ENCODE measurements at places on chromosomes 12 and 14.

DNA sequence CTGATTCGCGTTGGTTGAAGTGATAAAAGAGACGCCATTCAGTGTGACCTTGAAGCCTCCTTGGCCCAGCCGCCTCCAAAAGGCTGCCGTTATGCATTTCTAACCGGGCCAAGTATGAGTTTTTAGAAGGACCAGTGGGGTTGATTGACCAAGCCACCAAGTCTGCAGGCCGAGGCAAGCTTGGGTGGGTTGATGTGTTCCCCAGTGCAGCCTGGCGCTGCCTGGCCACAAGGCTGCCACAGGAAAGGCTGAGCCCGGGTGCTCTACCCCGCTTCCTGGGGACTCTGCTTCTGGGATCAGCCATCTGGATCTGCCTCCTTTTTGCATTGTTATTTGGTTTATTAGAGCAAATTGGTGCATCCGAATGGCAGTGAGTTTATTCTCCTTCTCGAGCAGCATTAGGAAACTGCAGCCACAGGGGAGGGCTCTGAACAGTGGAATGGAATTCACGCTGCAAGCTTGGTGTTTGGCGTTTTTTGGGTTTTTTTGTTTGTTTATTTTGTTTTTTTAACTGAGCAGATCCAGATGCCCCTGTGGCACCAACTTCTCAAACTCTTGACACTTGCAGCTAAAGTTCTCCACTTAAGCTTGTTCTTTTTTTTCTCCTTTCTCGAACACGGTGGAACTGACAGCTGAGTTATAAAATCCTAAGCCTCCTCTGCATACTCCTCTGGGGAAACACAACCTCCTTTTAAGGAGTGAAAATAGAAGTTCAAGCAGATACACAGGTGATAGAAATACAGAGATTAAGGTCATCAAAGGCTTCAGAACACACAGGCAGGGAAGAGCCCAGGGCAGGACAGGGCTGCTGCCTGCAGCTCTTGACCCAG lies 145.4 kb upstream of the FKBP4 start:
- no peak for DNase-seq

- peak; percentile 95 for DNase-seq
Observed at GRCh38 chr14:65042731-65043372, 56.2 kb downstream of the FNTB start.

DNA sequence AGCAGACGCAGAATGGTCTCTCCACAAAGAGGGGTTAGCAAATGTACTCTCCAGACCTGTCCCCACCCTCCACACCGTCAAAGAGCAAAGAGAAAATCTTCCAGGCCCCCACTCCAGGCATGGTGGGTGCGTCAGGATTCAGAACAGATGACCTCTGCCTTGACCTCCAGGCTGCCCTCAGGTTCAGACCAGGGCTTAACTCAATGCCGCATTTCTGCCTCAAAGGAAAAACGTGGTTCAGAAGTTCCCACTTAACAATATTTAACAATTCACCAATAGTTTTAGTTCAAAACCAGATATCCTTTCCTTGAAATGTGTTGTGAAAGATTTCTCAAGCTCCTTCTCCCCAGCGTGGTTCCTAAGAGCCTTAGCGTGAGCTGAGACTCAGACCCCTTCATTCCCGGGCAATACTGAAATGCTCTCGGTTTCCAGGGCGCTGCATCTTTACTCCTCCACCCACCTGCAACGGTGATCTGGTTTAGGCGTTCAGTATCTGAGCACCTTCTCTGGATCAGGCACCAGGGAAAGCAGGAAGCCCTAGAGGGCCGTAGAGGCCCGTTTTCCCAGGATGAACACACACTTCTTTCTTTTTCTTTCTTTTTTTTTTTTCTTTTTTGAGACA lies 22.9 kb downstream of the HSP90AA1 start:
- DNase-seq = no peak

GRCh38 chr12:50070314-50071060 lies 13.1 kb downstream of the ASIC1 start:
- DNase-seq = peak; percentile 88

DNA sequence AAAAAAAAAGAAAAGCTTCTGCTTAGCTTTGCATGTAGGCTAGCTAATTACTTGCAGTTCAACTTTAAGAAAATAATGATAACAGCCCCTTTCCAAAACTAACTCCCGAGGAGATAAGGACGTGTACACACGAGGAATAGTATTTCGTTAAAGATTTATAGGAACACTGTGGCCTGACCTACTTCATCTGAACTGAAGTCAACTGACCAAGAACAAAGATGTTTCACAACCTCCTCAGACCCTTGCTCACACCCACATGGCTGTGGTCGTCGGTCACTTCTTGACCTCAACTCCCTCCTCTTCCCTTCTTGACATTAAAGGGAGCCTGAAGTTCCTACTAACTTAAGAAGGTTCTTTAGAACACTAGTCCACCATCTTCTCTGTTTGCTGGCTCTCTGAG lies 25.3 kb upstream of the FAM181A start:
- peak; percentile 28 for DNase-seq

GRCh38 chr12:94767956-94768355 lies 117.6 kb upstream of the TMCC3 start:
- no peak for DNase-seq

DNA sequence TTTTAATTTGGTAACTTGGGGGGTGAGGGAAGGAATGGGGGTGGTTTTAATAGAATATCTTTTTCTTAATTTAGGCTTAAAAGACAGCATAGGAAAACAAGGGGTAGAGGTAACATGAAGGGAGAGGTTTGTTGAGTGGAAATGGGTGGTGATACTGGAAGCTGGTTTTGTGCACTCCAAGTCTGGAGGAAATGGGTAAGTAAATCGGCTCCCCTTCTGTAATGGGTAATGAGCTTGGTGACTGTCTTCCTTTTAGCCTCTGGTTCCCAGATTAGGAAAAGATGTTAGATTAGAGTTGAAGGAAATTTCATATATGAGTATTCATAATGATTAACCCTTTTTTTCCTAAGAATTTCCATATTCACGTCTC lies 122.1 kb downstream of the SRGAP1 start:
- no peak for DNase-seq

- no peak for DNase-seq
Observed at GRCh38 chr14:31196839-31197492, 10.6 kb downstream of the HECTD1 start.

GRCh38 chr12:98606359-98606988 lies 13.0 kb downstream of the SLC25A3 start:
- DNase-seq = peak; percentile 58

DNA sequence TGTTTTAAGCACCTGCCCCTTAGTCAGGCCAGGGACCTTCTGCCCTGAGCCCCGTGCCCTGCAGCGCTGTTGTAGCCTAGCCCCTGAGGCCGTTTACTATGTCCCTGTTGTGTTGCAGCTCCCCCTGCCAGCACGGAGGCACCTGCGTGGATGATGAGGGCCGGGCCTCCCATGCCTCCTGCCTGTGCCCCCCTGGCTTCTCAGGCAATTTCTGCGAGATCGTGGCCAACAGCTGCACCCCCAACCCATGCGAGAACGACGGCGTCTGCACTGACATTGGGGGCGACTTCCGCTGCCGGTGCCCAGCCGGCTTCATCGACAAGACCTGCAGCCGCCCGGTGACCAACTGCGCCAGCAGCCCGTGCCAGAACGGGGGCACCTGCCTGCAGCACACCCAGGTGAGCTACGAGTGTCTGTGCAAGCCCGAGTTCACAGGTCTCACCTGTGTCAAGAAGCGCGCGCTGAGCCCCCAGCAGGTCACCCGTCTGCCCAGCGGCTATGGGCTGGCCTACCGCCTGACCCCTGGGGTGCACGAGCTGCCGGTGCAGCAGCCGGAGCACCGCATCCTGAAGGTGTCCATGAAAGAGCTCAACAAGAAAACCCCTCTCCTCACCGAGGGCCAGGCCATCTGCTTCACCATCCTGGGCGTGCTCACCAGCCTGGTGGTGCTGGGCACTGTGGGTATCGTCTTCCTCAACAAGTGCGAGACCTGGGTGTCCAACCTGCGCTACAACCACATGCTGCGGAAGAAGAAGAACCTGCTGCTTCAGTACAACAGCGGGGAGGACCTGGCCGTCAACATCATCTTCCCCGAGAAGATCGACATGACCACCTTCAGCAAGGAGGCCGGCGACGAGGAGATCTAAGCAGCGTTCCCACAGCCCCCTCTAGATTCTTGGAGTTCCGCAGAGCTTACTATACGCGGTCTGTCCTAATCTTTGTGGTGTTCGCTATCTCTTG lies 7.6 kb downstream of the DLK1 start:
- DNase-seq = no peak

DNA sequence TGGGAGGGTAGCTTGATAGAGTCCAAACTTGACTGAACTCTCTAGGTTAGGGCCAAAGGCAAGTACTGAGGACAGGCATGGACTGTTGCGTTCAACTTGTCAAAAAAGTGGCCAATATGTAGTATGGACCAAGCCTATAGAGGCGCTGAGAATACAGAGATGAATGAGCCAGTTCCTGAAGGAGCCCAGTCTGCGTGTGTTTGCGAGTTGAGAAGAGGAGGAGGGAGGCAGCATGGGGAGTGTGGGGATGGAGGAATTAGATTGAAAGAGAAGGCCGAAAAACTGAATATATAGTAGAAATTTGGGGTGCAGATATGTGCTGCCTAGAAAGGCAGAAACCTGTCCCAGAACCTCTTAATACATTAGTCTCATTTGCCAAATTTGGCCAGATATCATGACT lies 412.4 kb downstream of the PCNX1 start:
- DNase-seq = peak; percentile 24

DNA sequence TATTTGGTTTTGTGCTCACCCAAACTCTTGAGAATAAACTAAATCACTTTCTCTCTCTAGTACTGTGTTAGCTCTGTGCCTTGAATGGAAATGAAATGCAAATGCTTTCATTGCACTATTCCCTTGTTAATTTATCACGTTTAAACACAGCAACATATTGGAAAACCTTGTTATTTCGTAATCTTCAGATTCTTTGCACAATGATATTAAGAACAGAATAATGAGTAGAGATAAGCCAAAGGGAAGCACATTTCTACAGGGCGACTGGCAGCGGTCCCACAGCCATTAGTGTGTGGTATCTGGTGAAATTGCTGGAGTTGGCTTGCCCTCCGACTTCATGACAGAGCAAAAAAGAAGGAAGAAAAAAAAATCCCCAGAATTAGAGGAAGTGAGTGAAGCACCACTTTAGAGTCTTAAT lies 166.1 kb upstream of the E2F7 start:
- DNase-seq = peak; percentile 2

- no peak for DNase-seq
Observed at GRCh38 chr12:24201258-24201970, 251.9 kb upstream of the SOX5 start.

DNA sequence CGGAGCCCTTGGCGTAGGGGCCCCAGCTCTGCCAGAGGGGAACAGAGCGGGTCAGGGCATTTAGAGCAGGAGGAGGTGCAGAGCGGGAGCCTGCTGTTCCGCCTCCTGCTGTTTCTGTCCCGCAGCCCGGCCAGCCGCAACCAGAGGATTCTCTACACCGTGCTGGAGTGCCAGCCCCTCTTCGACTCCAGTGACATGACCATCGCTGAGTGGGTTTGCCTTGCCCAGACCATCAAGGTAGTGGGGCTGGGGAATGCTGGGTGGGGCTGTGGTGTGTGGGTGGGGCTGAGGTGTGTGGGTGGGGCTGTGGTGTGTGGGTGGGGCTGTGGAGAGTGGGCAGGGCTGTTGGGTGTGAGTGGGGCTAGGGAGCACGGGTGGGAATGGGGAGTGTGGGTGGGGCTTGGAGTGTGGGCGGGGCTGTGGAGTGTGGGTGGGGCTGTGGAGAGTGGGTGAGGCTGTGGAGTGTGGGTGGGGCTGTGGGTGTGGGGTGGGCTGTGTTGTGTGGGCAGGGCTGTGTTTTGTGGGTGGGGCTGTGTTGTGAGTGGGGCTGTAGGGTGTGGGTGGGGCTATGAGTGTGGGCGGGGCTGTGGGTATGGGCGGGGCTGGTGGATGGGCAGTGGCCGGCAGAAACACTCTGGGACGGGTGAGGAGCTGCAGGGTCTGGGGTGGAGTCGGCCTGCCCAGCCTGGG lies 8.0 kb downstream of the ASPG start:
- DNase-seq = no peak

DNA sequence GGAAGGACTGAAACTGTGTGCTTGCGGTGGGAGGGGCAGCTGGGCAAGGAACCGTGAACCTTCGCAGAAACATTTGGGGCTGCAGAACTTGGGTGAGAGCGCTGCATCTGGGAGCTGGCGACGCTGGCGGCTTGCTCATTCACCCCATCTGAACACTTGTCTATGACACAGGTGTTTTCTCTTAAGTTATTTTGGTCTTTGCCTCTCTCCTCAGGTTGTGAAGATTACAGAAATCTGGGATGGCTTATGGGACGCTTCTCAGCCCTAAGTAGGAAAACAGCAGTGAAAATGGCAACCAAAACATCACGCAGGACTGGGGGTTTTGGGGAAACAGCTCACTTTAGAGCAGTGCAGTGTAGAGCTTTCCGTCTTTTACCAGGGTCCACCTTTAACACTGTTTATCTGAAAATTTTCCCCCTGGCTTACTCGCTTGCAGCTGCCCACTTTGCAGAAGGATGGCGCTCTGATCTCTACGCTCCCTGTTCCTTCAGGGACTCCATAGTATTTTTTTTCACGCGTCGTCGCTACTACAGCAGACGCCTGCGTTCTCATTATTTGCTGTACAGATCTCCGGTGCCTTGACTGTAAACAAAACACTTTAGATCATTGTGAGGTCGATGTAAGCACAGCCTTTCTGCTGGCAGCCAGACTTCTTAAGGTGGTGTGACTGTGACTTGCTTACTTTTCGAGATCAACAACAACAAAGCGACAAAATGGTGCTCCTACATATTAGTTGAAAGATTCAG lies 2.7 kb upstream of the CDKN1B start:
- DNase-seq = peak; percentile 31

DNA sequence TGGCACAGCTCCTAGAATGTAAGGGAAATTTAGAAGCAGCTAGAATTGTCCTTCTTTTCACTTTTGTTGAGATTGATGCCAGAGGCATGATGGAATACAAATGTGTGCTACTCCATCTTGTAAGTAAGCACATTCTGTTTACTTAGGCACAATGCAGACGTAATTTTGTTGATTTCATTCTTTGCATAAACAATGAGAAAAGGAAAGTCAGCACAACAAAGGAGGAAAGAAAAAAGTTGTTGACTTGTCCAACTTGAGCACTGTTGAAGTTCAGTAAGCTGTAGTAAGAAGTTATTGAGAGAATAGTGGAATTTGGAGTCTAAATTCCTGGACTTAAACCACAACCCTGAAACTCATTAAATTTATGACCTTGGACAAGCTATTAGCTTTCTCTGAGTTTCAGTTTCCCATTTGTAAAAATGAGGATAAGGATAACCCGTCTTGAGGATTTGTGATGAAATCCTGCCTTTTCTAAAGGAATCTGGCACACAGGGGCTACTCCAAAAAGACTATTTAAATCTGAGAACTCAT lies 19.4 kb upstream of the CNTN1 start:
- no peak for DNase-seq

- no peak for DNase-seq
Observed at GRCh38 chr12:24463375-24463774, 485.5 kb downstream of the BCAT1 start.
